ENCODE measurements at places on chromosomes 6 and 20.
A peak's percentile ranks its signal among the peaks of the same experiment; 100 is the strongest.

DNA sequence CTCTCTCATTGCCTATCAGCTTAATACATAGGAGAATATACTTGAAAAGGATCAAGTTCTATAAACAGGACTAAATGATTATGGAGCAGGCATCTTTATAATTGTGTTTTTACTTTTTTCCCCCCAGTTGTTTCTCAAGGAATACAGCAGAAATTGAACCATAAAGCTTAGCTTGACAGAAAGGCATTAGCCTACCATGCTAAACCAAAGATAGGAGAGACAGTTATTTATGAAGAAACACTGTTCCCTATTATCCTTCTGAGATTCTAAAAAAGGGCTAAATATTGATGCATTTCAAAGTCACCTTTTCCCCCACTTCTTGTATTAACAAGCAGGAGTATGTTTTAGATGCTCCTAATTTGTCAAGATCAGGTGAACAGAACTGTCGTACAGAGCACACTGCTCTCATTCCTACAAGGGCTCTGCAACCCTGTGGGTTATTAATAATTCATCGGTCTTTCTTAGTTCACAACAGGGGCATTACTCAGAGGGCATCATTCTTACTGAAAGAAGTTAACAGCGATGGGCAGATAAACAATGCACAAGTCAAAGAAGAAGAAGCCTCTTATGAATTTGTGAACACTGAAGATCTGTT, 38.7 kb downstream of the PRKN start:
- H3K27ac ChIP-seq = no peak overlapping the region
- no peak for DNase-seq
- no peaks in the 10 kb centered on the region for H3K36me3 ChIP-seq
- H3K27me3 ChIP-seq = no peaks in the 10 kb centered on the region

GRCh38 chr6:158507174-158507573, 52.7 kb upstream of the TMEM181 start:
- peaks cover 10% of the 10 kb centered on the region for H3K36me3 ChIP-seq
- no peak overlapping the region for H3K27ac ChIP-seq
- no peak for DNase-seq
- no peaks in the 10 kb centered on the region for H3K4me1 ChIP-seq
- no peaks in the 10 kb centered on the region for H3K27me3 ChIP-seq
- no peak overlapping the region for H3K4me3 ChIP-seq

DNA sequence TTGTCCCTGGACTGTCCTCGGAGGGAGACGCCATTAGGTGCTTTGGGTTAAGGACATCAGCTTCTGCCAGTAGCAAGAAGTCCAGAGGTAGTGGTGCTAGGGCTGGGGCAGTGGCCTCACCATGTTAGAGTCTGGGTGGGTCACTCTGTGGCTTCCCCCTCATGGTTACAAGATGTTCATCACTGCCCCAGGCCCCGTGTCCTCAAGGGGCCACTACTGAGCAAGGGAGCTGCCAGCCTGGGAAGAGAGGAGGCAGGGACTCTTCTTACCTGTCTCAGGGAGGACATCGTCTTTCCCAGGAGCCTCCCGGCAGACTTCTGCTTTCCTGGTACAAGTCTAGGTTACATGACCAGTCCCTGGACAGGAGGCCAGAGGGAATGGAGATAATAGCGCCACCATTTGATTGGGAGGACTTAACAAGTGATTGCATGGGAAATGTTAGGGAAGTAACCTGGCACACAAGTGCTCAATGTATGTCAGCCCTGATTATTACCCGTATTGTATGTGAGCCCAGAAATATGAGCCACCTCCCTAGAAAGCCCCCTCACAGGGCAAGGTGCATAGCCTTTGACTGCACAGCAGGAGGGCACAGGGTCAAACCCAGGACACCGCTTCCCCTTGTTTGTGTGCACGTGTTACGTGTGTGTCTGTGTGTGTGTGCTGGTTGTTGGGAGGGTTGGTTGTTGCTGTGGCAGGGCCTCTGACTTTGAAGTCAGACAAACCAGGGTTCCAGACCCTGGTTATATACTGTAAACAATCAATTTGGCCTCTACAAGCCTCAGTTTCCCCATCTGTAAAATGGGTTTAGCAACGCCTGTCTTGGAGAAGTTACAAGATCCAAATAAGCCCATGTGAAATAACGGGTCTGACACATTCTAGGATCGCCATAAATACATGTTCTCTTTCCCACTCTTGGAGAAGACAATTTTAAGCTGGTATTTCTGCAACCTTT, 30.0 kb downstream of the SIRPA start:
- H3K27me3 ChIP-seq = no peaks in the 10 kb centered on the region
- no peak overlapping the region for H3K4me3 ChIP-seq
- H3K27ac ChIP-seq = no peak overlapping the region
- no peaks in the 10 kb centered on the region for H3K36me3 ChIP-seq
- H3K4me1 ChIP-seq = no peaks in the 10 kb centered on the region

DNA sequence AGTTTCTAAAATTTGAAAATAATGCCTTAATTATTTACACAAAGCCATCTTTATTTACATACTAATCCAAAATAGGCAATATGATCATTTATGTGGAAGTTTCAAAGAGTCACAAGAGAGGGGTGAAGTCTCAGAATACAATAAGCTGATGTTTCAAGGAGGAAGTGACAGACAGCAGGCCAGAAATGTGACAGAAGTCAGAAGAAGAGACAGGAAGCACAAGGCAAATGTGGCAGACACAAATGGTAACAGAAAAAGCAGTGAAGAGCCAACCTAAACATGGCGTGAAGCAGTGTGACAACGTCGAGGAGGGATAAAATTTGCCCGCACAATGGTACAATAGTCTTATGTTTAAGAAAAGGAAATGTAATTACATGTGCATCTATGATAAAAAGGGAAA, 59.8 kb downstream of the SHPRH start:
- DNase-seq = no peak
- H3K36me3 ChIP-seq = peaks cover 53% of the 10 kb centered on the region
- H3K4me3 ChIP-seq = no peak overlapping the region
- no peaks in the 10 kb centered on the region for H3K27me3 ChIP-seq
- peaks cover 7% of the 10 kb centered on the region for H3K4me1 ChIP-seq

DNA sequence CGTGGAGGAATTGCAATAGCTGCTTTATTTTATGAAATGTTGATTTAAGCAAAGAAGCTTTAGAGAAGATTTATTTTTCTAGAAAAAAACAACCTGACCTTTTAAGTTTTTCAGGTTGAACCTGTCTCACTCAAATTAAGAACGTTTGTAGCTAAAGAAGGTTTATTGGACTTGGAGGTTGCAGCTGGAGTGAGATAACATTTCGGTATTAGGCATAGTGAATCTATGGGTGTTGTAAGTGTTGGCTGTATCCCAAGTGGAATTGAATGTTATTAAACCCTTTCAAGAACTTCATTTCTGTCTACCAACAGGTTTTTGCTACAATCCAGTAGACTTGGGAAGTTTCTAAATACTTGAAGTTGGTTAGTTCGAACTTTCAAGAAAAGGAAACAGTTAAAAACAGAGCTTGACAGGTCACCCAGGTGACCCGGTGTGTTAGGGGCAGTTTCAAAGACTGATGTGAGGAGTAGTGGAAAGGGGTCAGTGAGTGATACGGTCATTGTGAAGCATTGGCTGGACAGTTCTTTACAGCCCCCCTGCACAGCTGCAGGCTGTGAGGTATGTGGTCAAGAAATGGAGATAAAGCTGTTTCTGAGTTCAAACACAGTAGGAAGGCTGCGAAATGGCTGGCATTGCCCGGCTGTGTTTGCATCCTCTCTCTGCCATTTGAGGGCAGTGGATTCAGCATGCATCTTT, 2.4 kb upstream of the TBCC start:
- H3K4me3 ChIP-seq = peak overlapping the region; percentile 93
- peaks cover 1% of the 10 kb centered on the region for H3K27me3 ChIP-seq
- DNase-seq = no peak
- H3K27ac ChIP-seq = peak overlapping the region; percentile 91

DNA sequence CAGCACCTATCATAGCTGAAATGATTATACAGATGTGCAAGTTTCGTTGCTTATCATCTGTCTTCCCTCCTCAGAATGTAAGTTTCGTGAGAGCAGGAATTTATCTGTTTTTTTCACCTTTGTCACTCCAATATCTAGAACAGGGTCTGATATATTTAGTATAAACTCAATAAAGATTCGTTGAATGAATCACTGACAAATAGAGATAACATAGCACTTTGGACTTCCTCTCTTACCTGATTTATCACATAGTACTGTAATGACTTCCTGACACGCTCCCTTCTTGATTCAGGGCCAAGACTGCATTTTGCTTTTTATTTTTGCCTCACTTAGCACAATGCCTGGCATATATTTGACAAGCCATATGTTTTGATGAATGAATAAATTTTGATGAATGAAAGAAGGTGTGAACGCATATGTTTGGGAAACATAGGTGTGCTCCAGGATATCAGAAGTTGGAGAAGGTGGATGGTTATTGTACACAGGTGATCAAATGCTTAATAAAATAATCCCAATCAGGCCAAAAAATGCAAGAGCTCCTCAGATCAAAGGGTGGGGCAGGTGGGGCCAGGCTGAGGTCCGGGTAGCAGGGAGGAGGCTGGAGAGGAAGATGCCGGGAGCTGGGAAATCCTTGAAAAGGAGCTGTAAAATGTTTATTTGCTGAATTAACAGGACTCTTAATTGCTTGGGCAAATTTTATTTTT, 33.0 kb downstream of the PIM1 start:
- no peak for DNase-seq
- H3K27me3 ChIP-seq = peaks cover 15% of the 10 kb centered on the region
- no peak overlapping the region for H3K4me3 ChIP-seq
- no peaks in the 10 kb centered on the region for H3K36me3 ChIP-seq
